AG04450 (cell line): ENCODE measurements at places on chromosomes 1 and 21. TPM values are rescaled to one million over a fixed set of nuclear protein-coding genes. Genes with fewer than 3 reads are reported as not detected.

- DNase-seq = peak; percentile 46
Measured at GRCh38 chr1:184419350-184420161, 32.7 kb downstream of the C1orf21 start.

DNA sequence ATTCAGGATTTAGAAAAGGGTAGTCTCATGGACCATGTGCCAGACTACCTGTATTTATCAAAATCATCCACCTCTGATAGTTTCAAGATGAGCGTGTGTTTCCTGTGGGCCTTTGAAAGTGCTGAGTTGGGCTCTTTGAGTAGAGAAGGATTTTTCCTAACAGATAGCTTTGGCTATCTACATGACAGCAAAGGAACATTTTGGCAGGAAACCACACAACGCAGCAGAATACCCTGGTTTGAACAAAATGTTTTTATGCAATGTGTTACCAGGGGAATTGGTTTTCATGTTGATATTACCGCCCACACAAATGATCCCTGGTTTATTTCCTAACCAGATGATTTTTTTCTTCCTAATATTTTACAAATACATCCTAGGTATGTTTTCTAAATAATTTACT lies 431.4 kb downstream of the NEGR1 start:
- no peak for DNase-seq

- no peak for DNase-seq
Measured at GRCh38 chr21:35635261-35635660, 425.1 kb downstream of the SETD4 start.

GRCh38 chr21:34959607-34960006 lies 89.5 kb downstream of the RUNX1 start:
- DNase-seq = no peak

DNA sequence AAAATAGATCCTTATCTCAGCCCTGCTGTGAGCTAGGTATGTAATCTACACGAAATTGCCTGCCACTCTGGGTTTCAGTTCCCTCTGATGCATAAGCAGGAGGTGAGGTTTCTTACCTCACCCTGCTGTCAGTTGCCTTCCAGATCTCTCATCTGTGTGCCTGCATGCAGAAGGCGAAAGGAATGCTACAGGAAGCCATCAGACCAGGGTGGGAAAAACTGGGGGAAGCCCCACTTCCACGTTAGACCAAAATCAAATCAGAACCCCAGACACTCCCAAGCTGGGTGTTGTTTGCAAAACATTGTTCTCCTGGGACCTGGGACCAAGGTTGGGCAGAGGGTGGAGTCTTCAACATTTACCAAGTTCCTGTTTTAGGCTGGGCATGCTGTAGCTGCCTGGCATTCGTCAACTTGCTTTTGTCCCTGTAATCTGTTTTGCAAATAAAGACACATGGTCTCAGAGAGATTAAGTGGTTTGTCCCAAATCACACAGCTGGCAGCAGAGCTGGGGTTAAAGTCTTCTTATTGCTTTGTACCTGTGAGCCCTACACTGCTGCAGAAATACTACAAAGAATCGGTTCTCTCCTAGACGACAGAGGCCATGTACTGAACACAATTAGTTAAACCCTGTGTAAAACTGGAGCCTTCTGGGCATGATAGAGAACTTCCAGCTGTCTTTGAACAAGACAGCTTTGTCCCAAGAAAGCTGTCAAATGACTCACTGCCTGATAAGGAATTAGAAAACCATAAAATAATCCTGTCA lies 389.7 kb upstream of the RUNX1 start:
- DNase-seq = no peak

DNA sequence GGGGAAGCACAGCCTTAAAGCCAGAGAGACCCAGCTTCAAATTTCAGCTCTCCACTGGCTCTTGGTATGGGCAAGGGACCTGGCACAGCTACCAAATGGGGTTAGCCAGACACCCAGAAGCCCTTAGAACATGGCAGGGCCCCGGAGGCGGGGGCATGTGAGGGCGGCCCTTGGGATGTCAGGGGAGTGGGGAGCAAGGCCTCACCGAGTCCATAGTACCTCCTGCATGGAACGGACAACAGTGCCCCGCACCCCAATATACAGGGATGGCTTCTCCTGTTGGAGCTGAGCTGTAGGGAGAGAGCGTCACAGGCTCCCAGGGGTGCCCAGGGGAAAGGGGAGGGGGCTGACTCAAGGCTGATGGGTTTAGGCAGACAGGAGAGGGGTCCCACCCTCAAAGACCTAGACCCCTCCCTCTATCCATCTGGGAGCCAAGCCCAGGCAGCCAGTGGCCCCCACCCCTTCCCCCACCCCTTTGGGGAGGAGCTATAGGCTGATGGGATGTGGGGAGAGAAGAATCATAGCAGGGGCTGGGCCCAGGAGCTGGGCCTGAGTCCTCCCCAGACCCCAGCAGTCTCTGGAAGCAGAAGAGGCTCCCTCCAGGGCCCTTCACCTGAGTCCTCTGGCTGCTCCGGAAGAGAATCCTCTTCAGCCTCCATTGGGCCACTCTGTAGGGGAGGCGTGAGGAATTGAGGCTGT lies 16.5 kb downstream of the SPOCD1 start:
- DNase-seq = no peak

GRCh38 chr1:111476761-111477309 lies 3.1 kb downstream of the C1orf162 start:
- DNase-seq = no peak

GRCh38 chr1:222772996-222773379 lies 36.0 kb downstream of the FAM177B start:
- DNase-seq = no peak

- no peak for DNase-seq
Measured at GRCh38 chr1:232322162-232322734, 307.7 kb downstream of the SIPA1L2 start.

FAM72D gene
- 0.68 and 1.3 TPM in 2 replicates for polyA plus RNA-seq

RHOU gene
- 1.4 and 1.6 TPM in 2 replicates for polyA plus RNA-seq

VHLL gene
- not detected in 2 replicates for polyA plus RNA-seq

TNFRSF1B gene
- 5.9 and 6.2 TPM in 2 replicates for polyA plus RNA-seq
